RWPE1 (cell line): ENCODE measurements at places on chromosomes 7 and 10.

DNA sequence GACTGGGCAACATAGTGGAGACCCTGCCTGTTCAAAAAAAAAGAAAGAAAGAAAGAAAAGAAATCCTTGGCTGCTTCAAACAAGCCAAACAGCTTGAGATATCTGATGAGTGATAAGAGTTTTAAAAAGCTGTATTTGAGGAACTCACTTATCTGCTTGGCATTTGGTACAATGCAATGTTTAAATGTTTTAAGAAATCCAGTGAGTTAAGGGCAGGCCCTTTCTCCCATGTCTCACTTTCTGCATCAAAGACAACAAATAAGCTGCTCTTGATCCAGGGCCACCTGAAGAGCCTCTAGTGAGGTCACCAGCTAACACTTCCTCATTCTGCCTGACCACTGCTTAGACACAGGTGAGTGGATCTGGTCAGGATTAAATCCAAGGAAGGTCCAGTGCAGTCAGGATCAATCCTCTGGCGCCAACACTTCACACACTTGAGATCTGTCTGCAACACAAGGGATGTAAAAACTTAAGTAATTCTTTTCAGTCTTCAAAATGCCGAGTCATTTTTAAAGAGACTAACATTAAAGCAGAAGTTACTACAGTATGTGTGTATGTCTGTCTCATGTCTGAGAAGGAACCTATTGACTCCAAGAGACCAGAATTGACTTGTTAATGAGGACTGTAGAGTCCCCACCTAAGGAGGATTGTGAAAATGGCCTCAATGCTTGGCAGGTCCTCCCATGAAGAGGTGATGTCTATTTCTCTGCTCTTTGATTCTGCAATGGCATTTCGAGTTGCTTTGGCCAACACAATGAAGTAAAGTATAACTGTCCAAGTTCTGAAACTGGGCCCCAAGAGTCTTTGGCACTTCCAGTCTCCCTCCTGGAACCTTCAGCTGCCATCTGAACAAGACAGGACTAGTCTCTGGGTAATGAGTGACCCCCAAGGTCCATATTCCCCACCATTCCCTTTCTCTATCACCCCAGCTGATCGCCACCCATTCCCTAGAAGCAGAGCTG lies 43.1 kb downstream of the CREB3L2 start:
- no peak for DNase-seq

DNA sequence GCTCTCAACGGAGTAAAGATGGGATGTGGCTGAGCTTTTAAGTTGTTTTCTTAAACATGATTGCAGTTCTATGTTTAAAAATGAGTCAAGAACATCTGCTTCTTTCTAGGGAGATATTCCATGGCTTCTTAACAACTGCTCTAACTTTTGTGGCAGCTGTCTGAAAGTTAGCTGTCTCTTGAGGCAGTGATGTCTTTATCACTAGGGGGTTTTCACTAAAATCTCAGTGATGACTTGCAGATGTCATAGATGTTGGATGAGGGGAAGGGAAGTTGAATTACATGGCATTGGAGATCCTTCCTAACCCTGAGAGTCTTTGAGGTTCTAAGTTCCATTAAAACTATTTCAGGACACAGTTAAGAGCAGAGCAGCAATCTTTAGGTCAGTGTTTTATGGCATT lies 43.5 kb downstream of the PRKG1 start:
- no peak for DNase-seq

GRCh38 chr10:85124603-85125051 lies 796.2 kb downstream of the CCSER2 start:
- no peak for DNase-seq

- DNase-seq = peak; percentile 75
These were observed 128.8 kb upstream of the CACNA2D1 start for GRCh38 chr7:82572195-82572880.

- DNase-seq = no peak
These were observed 23.9 kb downstream of the GLCCI1 start for GRCh38 chr7:7992506-7992905.

GRCh38 chr7:4939971-4940728 lies 18.8 kb downstream of the MMD2 start:
- no peak for DNase-seq
